ENCODE measurements at places on chromosomes 1 and 21.

- DNase-seq = no peak
Observed at GRCh38 chr1:100074604-100075395, 57.9 kb downstream of the SASS6 start.

DNA sequence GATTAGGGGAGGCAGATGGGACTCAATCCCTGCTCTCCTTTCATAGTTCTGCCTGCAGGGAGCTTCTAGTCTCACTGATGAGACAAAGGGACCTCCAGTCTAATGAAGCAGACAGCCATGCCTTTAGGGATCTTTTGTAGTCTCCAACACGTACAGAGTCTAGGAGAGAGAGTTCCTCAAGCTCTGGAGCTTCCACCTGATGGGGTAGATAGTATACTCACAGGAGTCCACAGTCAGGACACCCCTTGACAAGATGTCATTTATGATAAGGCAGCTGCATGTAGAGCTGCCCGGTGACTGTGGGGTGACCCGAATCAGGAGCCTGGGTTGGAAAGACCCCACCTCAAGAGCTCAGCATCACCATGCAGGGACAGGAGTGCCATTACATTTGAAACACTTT, 55.3 kb upstream of the CNTN2 start:
- DNase-seq = no peak

- DNase-seq = no peak
Observed at GRCh38 chr21:41759214-41759840, 7.5 kb downstream of the RIPK4 start.

DNA sequence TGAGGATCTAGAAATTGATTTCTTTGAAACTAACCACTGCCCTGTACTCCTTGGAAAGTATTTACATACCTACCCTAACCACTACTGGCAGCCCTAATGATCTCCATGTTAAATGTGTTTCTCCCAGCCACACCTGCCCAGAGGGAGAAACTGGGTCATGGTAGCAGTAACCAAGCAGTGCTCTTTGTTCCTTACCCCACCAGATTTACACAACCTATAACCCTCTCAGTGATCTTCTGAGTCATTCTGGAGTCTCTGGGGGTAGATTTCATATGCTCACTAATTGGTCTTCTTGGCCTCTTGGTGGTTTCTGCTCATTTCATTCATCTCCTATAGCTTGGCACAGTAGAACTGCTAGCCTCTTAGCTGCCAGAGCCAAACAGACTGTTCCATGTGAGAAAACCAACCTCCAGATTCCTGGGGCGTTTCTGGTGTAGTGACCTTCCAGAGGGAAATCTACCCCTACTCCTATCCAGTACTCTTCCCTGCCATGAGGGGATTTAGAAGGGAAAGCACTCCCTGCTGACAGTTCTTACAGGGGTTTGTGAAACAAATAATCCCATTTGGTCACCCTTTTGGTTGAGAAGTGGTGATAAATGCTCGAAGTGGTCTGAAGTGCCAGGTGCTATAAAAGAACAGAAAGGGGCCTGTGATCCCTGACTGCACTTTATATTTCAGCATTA, 36.2 kb upstream of the LRIG2 start:
- DNase-seq = no peak

DNA sequence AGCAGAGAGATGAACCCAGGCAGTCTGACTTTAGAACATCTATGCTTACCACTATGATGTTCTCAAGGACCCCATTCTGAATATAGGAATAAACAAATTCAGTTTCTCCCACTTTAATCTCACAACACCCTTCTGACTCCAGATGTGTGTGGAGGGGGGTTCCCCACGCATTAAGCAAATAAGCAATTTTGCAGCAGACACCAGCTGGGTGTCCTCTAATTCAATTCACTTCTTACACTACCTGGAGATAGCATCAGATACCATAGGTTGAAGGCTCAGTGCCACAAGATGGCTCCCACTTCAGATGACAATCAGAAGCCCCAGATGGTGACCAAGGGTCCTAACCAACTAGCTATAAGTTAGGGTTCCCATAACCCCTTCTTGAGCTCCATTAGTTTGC, 30.3 kb upstream of the CEP350 start:
- DNase-seq = no peak

- DNase-seq = no peak
Observed at GRCh38 chr1:37691497-37692077, 729 bp upstream of the CDCA8 start.

DNA sequence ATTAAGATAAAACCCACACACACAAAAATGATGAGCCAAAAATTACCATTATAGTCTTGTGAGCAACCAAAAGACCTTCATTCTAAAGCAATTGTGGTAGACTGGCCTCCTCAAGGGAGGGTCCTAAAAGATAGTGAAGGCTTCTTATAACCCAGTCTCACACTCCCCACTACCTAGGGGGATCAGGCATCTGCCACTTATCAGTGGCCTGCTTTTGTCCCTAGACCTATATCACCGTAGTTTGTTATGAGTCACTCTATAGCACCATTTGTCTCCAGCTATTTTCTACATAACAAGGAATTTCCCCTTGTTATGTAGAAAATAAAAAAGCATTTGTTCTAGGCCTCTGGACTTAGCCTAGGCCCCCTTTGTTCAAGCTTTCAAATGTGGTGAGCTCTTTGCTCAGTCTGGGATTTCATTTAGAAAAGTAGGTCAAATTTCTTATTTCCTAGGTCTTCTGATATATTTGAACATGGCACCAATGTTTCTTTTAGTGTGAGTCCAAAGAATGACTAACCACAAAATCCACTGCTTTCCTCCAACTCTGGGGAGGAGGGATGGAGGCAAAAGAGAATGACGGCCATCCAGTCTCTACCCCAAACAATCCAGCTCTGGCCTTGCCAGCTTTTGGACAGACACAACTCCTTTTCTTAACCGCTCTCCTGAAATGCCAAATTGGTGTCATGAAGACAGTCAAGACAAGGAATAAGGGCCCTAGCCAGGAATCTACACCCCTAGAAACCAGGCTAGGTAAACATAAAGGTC, 8.9 kb downstream of the ADAR start:
- DNase-seq = no peak

GRCh38 chr21:29582855-29583254, 284.1 kb downstream of the BACH1 start:
- no peak for DNase-seq

- no peak for DNase-seq
Observed at GRCh38 chr21:24197132-24197643, 1410.1 kb downstream of the MRPL39 start.

DNA sequence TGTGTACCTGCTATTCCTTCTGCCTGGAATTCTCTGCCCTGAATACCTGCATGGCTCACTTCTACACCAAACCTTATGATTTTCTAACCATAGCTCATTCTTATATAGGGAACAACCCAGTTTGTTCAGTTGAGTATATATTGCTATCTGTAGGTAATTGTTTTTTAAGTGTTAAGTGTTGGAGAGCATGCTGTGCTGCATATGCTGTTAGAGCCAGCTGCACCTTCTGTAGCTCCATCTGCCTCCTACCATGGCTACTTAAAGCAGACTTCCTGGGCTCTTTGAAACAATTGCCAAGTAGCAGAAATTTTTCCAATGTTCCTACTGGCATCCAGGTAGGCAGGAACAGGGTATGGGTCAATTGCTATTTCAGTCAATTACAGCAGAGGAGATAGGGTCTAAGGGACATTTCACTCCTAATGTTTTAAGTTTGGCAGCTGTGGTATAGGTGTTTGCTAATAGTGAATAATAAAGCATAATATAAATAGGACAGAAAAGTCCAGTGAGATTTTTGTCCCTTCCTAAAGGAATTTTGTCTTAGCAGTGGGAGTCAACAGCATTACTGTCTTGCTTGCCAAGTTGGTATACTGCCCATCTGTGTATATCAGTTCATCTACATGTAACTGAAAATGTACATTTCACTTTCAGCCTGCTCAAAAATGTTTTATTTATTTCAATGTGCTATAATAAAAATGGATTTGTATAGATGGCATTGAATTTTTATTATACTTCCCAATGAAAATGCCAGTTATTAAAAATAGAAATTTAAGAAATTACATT, 34.0 kb upstream of the C1orf115 start:
- DNase-seq = no peak

- no peak for DNase-seq
Observed at GRCh38 chr1:61293197-61293596, 210.8 kb downstream of the NFIA start.

DNA sequence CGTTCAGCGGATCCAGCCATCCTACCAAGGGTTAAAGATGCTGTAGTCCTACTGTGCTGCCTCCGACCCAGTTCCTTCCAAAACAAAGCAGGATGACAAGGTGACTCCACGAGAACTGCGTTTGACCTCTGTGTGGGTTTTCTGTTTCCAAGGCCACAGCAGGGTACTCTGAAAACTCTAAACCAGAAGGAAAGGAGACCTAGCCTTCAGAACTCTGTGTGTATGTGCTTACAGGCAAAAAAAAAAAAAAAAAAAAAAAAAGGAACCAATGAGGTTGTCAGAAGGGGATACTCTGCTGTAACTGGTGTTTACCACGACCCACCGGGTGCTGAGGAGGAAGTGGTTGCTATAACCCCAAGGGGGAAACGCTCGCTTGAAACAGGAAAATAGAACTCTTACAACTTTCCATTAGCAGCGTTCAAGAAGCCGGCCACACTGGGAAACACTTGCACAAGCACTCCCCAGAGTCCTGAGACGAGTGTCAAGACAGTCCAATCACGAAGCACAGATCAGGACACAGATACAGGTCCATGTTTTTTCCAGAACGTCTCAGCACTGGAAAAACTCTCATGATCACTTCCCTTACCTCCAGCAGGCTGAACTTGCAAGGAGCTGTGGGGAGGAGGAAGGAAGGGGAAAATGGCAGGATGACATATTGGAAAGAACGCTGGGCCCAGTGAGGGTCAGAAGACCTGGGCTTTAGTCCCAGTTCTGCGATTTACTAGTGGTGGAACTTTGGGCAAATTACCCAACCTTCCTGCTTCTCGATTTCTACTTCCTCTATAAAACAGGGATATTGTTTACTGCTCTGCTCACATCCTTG, 64.0 kb downstream of the ITPKB start:
- peak; percentile 29 for DNase-seq

DNA sequence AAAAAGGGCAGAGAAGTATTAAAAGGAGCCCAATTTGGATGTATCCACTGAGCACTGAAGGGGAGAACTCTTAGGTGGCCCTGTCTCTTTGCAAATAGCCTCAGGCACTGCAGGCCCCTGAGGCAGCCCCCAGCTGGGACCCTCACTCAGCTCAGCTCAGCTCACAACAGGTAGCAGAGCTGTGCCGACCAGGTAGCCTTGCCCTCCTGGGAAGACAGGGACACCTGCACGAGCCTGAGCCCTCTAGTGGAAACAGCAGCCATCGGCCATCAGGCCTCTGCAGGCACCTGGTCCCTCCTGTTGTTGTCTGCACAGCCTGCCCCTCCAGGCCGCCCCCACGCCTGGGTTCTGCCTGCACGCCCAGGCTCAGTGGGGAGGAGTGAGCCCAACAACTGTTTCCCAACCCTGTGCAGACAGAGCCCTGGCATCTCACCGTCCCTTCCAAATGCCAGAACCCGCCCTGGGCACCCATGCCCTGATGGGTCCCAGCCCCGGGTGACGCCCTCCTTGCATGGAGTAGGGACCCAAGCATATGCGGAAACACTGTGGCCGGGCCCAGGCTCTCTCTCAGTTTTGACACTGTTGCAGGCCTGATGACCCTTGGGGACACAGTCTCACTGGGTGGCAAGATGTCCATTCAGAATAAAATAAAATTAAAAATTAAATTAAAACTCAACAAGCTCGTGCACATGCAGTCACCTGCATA, 60.0 kb upstream of the AJAP1 start:
- DNase-seq = peak; percentile 47

- no peak for DNase-seq
Observed at GRCh38 chr1:233490488-233490887, 123.4 kb upstream of the KCNK1 start.

- no peak for DNase-seq
Observed at GRCh38 chr21:43866260-43866629, 1.2 kb downstream of the AGPAT3 start.

GRCh38 chr1:155003766-155004351, 1.3 kb downstream of the ZBTB7B start:
- no peak for DNase-seq

DNA sequence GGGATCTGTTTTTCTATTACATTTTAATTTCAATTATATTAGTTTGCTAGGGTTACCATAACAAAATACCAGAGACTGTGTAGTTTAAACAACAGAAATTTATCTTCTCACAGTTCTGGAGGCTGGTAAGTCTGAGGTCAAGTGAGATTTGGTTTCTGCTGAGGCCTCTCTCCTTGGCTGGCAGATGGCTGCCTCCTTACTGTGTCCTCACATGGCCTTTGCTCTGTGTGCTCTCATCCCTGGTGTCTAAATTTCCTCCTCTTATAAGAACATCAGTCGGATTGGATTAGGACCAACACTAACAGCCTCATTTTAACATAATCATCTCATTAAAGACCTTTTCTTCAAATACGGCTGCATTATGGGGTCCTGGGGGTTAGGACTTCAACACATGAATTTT, 195.2 kb upstream of the CHODL start:
- DNase-seq = no peak

DNA sequence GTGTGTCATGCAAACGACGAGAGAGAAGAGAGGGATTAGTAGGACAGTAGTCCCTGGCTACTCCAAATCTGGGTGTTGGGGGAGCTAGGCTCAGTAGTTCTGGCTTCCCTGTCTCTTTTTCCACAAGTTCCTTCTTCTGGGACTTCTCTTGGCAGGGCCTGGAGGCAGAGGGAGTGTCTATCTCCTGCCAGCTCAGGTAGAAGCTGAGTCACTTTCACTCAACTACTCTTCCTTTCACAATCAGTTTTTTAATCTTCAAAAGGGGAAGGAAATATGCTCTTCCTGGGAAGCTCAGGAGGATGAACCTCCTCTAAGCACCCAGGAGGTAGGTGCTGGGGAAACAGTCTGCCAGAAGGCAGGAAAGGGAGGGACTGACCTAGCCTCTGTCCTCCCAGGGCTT, 35.2 kb upstream of the MAGOH start:
- DNase-seq = no peak

DNA sequence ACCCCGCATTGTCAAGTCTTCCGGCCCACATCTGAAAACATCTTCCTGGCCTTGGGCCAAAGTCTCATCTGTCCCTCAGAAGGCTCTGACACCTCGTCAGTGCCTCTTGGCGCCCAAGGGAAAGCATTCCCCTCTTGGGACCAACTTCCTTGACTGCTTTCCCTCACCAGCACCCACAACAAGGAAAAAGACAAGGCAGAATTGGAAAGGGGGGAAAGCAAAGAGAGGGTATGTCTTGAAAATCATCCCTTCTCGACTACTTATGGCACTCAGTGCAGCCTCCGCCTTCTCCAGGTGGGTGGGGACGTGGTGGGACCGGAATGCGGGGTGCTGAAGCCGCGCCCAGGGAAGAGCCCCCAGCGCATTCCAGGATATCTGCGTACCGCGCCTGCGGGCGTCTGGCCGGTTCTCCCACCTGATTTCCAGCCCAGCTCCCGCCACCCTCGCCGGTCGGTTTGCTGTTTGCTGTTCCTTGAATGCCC, 554 bp upstream of the SLC39A1 start:
- peak; percentile 11 for DNase-seq

Measured in NCI-H1436 (cell line).